Activated CD8-positive, alpha-beta T cell treated with anti-CD3 and anti-CD28 coated beads for 36 hours (primary cell): ENCODE measurements at places on chromosomes 11 and 22. TPM values are rescaled to one million over a fixed set of nuclear protein-coding genes. Genes with fewer than 3 reads are reported as not detected.
A peak's percentile ranks its signal among the peaks of the same experiment; 100 is the strongest.

GRCh38 chr11:78985663-78986062 is 411.0 kb upstream of the NARS2 start:
- no peak for DNase-seq

DNA sequence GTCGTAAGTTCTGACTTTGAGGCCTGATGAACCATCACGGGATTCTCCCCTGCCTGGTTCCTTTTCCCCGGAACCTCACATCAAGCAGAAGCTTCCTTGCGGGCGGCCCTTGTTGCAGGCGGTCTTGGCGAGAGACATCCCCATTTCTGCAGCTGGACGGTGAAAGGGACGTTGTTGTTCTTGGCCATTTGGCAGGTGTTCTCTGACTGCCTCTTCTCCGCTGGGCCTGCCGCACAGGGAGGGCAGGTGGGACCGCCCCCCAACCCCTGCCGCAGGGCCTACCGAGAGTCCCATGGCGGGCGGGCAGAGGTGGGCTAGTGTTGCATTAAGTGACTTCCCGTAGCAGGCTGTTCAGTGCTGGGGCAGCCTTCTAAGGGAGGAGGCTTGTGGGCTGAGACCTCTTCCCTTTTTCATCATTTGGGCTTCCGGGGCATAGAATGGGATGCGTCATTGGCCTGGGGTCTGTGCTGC is 26.9 kb upstream of the GRAMD4 start:
- DNase-seq, result peak; percentile 65

- no peak for DNase-seq
These were observed 77.7 kb upstream of the SC5D start for GRCh38 chr11:121214861-121215260.

JHY gene
- total RNA-seq, result 1.3 TPM

USP35 gene
- 7.7 TPM for total RNA-seq

GRCh38 chr22:28710107-28710506 is 30.5 kb upstream of the TTC28 start:
- DNase-seq, result no peak

DNA sequence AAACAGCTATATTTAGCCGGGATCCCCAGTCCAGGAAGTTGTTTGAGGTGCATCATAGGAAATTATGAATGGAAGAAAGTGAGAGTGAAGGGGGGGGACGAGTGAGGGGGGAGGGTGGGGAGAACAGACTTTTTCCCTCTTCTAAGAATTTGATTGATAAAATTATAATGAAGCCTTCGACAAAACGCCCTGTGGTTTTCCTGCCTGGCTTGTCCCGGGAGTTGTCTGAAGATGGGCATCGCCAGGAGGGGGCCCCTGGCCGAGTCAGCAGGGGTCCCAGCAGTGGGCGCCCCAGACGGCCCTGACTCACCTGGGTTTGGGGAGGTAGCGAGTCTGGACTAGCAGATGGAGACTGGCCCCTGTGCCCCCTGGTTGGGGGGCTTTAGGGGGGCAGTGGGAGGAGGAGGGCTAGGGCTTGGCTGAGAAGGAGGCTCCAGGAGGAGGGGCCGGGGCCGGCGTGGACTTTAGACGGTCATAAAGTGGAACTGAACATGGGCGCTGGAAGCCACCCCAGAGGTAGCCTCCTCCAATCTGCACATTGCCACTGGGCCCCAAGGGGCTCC is 336 bp upstream of the LIF start:
- no peak for DNase-seq

GRCh38 chr11:68666849-68667248 is 17.5 kb upstream of the GAL start:
- DNase-seq, result no peak

DNA sequence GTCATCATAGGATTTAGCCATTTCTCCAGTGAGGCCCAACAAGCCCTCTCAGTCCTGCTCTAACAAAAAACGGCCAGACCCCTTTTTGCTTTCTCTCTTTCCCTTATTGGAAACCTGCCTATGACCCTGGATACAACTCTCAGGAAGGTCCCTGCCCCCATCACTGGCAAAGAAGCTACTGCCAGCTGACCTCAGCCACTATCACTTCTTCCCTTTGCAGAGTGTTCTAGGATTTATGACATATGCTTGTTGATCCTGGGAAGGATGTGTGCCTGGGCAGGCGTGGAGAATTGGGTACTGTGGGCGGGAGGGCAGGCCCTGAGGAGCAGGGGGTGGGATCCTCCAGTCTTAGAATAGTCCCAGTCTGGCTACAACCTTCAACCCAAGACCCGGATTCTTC is 7.5 kb downstream of the PGAP2 start:
- no peak for DNase-seq

DNA sequence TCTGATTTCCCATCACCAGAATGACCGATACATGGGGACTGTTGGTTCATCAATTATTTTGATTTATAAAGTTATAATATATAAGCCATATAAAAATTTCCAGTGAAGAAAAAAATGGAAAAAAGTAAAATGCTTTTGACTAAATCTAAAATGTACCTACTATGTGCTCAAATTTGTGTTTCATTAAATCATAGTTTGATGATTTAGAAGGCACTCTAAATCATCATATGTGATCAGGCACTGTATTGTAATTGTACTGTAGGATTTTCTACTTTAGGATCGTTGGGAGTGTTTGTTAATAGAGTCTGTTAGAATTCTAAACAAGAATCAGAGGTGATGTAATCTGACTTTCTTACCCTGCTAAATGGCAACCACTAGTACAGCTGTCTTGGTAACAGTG is 2.4 kb downstream of the LIN7C start:
- no peak for DNase-seq

DNA sequence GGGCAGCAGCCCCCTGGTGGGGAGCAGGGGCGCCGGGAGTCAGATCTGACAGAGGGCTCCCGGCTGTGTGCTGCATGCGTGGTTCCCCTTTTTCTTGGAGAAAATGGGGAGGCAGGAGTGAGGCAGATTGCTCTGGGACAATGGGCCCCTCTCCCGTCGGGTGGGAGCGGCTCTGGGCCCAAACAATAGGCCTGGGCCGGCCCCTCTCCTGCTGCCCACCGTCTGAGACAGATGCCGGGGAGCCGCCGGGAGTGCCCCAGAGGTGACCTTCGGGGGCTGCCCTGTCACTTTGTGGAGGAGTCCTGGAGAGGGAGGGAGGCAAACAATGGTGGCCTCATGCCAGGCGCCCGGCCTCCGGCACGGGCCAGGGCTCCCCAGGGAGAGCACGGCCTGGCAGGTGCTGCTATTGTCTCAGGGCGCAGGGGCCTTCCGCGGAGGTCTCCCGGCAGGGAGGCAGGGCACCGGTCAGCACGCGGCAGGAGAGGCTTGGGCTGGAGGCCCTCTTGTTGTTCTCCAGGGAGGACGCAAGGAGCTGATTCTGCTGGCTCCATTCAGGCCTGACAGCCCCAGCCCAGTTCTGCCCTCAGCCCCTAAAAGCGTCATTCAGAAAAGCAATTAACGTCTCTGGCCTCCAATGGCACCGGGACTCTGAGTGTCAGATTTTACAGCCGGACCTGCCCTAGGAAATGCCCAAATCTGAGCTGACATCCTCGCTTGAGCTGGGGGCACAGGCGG is 44.8 kb downstream of the SMIM38 start:
- DNase-seq, result no peak
